Cardiac fibroblast (primary cell): ENCODE measurements at places on chromosomes 6 and 20.

DNA sequence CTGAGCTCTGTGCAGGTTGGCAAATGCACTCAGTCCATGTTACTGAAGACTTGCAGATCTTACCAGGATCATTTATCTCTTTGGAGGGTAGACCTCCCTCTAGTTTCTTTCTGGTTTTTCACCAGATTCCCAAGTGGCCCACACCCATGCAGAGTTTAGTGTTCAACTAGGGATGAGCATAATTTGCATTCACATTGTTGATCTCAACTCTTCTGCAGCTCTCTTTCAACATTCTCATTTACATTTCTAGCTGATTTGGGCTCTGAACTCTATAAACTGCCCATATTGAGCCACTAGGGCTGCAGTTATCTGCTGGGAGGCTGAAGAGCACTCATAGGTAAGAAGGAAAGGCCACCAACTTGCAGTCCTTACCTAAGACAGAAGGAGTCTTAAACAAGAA is 17.9 kb upstream of the HLA-C start:
- DNase-seq, result no peak

DNA sequence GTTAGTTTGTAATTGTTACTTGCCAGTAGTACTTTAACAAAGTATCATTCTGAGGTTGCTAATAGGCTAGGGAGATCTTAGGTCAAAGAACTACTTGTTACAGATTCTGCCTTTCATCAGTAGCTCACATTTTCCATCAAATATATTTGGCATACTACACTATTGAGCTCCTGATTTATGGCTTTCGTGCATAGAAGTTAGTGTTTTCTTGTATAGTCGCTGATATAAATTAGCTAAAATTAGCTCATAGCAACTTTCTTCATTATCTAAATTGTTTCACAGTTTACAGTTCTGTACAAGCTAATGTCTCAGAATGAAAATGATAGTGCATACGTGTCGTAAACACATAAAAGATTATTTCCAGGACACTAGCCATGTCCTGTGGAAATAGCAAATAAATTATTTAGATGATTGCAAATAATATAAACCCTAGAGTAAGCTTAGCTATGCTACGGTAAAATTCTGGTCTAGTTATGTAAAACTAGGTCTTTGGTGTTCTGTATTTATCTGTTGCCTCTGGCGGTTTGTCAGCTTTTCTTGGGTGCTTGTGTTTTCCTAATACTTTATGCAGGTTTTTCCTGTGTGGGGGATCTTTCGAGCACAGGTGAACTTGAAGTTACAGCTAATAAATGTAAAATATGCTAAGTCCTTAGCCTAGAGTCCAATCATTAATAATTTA is 15.1 kb downstream of the PDE7B start:
- DNase-seq, result no peak

DNA sequence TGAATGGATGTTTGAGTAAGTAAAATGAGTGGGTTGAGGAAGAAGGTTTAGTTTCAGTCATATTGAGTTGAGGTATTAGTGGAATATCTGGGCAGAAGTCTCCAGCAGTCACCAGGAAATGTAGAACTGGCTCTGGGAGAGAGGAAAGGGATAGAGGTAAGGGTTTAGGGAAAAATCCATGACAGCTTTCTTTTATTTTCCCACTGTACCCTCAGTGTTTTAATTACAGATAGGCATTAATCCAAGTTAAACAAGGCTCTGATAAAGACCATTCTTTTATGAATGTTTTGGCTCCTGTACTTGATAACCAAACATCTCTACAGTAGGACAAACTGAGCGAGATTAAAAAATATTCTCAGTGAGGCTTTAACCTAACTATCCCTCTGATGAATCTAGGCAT is 318.4 kb upstream of the SYNCRIP start:
- no peak for DNase-seq

GRCh38 chr6:126897758-126898157 is 220.7 kb upstream of the RSPO3 start:
- DNase-seq, result no peak

DNA sequence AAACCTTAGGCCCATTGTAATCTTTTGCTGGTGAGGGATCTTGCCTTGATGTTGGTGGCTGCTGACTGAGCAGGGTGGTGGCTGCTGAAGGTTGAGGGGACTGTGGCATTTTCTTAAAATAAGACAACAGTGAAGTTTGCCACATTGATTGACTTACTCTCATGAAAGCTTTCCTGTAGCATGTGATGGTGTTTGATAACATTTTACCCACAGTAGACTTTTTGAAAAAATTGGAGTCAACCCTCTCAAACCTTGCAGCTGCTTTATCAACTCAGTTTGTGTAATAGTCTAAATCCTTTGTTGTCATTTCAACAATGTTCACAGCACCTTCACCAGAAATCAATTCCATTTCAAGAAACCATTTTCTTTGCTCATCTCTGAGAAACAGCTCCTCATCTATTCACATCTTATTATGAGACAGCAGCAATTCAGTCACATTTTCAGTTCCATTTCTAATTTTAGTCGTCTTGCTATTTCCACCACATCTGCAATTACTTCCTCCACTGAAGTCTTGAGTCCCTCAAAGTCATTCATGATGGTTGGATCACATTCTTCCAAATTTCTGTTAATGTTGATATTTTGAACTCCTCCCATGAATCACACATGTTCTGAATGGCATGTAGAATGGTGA is 37.2 kb downstream of the CST9L start:
- no peak for DNase-seq

DNA sequence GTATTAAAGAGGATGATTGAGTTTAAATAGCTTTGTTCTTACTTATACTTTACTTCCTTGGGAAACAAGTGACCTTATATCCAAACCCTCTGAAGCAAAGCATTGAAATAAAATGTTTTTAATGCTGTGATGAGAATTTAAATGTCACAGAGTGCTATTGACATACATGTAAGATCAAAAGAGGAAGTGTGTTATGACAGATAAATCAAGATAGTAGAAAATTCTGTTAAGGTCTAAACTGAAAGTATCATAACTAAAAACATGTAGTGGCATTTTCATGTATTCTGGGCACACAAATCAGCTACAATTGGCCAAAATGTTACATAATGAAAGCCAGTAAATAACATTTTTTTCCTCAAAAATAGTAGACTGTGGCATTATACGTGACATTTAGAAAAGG is 318.0 kb downstream of the GRIK2 start:
- DNase-seq, result no peak

- DNase-seq, result no peak
Observed at GRCh38 chr6:143936778-143937667, 71.0 kb downstream of the PLAGL1 start.

DNA sequence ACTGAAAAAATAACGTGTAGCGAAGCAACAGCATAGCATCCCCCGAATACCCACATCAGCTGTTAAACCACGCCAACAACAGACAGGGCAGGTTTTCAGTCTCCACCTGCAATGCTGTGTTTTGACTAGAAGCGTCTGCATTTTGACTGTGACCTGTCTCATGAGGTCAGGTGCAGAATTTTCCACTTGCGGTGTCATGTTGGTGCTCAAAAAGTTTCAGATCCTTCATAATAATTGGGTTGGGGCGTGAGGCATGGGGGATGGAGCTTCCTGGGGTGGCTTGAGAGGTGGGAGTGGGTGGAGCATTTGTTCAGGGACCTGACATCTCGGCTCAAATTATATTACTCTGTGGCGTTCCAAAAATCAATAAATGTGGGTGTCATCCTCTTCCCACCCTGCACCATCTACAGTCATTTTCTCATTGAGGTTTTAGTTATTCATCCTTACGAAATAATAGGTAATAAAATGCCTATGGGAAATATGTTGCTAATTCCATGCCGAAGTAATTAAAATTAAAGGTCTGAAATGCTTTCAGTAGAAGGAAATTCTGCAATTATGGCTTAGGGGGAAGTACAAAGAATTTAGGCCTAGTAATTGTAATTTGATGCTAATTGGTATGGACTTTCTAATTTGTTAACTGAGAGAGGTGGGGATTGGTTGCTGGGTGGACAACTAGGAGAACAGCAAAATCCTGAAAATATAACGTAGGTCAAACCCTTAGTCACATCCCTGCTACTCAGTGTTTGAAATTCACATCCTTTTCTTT is 81.0 kb downstream of the TIAM2 start:
- DNase-seq, result no peak

- no peak for DNase-seq
Observed at GRCh38 chr6:31202259-31203166, 32.0 kb upstream of the POU5F1 start.
